HCT116 (cell line): ENCODE measurements at places on chromosomes 4 and X. TPM values are rescaled to one million over a fixed set of nuclear protein-coding genes. Genes with fewer than 3 reads are reported as not detected.

GSX2 gene
- not detected for total RNA-seq

GPM6B gene
- total RNA-seq = 0.07 TPM

DCTD gene
- 96.3 TPM for total RNA-seq

GRCh38 chr4:174422893-174423256 is 99.4 kb downstream of the HPGD start:
- H3K27ac ChIP-seq = no peak overlapping the region
- DNase-seq = no peak
- H3K4me1 ChIP-seq = no peaks in the 10 kb centered on the region
- no peaks in the 10 kb centered on the region for H3K36me3 ChIP-seq
- H3K4me3 ChIP-seq = no peak overlapping the region
- no peaks in the 10 kb centered on the region for H3K27me3 ChIP-seq

DNA sequence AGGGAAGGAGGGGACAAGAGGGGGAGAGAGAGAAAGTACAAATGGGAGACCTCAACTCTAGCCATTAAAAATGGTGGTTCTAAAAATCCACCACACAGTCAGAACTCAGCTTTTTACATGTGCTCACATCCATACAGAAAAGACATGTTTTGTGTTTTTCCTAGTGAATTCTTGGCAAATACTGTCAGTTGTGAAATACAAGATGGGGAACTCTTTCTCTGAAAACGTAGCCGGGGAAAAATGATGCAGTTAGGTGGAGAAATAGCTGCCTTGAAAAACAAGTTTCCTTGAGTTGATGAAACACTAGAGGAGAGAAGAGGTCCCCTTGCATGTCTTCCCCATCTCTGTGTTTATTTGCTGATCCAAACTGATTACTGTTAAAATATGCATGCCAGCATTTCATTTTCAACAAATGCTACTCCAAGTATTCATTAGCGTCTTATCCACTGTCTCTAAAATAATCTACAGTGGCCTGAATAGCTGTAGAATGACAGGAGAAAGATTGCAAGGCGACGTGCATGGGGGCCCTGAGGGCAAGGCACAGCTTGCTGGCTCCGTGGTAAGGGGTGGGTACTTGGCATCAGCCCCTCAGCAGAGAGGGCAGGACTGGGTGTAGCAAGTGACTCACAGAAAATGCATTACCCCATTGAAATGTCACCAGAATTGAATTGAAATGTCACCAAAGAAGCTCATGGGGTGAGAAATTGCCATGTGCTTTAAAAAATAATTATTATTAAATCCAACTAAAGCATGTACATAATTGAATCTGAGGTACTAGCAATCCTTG is 48.1 kb upstream of the TBL1X start:
- H3K27ac ChIP-seq = no peak overlapping the region
- H3K36me3 ChIP-seq = no peaks in the 10 kb centered on the region
- H3K4me1 ChIP-seq = no peaks in the 10 kb centered on the region
- no peak overlapping the region for H3K4me3 ChIP-seq

- no peak overlapping the region for H3K4me3 ChIP-seq
- no peaks in the 10 kb centered on the region for H3K27me3 ChIP-seq
- no peaks in the 10 kb centered on the region for H3K36me3 ChIP-seq
- no peak for DNase-seq
These were observed 88.5 kb upstream of the GPR34 start for GRCh38 chrX:41600291-41600690.

DNA sequence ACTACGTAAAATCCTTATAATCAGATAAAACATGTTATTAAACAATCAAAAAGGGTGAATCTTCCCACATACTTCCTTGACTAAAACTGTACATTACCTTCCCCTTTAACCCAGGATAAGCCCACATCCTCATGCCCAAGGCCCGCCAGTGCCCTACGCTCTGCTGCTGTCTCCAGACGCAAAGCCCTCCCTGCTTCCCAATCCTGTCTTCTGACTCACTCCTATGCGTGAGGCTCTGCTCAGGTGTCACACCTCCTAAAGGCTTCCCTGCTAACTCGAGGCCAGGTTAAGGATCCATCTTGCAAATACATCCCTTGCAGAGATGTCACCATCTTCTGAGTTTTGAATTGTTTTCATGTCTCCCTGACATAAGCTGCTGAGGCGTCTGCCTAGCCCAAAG is 61.6 kb downstream of the STX18 start:
- H3K4me3 ChIP-seq = no peak overlapping the region
- H3K27me3 ChIP-seq = no peaks in the 10 kb centered on the region
- H3K36me3 ChIP-seq = no peaks in the 10 kb centered on the region
- H3K27ac ChIP-seq = no peak overlapping the region
- H3K4me1 ChIP-seq = no peaks in the 10 kb centered on the region

DNA sequence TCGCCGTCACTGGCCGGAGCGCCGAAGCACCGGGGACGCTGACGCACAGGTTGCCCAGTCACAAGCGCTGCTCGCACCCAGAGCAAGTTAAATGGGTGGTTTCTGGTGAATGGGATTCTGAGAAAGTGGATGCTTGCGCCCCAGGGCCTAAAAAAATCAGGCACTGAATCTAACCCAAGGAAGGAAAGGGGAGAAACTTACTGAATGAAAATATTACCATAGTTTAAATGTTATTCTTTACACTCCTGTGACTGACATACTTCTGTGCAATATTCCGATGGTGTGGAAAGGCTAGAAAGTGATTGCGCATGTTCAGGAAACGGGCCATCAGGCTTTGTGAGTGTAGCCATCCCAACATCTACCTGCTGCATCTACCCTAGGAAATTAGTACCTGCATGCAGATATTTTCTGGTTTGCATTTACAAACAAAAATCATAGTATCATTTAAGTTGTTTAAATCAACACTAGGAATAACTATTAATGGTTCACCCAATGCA is 838 bp upstream of the ABCG2 start:
- H3K4me3 ChIP-seq = peak overlapping the region; percentile 77
- peak overlapping the region; percentile 30; the same call in 1 of the 2 replicates for H3K27ac ChIP-seq
- DNase-seq = peak; percentile 36
- H3K4me1 ChIP-seq = peaks cover 23% of the 10 kb centered on the region

DNA sequence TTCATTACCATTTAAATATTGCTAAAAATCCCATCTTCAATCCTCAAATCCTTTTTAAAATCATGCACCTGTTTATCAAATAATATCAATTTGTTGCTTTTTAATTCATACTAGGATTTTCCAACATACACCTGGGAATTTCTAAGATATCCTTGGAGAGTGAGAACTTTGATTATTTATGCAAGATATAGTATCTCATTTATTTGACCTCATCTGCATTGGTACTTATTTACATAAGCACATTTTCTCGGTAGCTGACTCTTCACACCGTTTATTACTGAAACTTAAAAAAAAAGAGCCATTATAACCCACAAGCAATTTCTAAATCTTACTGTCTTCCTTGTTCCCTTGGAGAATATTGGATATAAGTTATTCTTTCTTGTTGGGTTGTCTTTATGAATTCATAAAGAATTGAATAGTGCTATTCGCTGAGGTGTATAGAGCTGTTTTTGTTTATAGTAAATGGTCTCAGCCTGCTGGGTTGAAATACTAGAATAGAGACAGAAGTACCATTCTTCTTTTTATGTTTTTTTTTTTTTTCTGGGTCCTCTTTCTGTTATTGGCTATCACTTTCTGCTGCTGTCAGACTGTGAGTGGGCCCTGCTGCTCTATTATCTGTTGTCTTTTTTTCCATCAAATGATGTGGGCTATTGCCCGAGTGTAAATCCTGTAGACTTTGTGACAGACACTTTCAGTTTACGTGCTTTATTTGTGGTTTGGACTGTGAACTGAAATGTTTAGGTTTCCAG is 2.9 kb downstream of the UGT8 start:
- H3K4me1 ChIP-seq = peaks cover 24% of the 10 kb centered on the region
- no peak overlapping the region for H3K27ac ChIP-seq
- H3K4me3 ChIP-seq = no peak overlapping the region
- no peaks in the 10 kb centered on the region for H3K36me3 ChIP-seq
